ENCODE measurements at places on chromosomes 6 and 20. TPM values are rescaled to one million over a fixed set of nuclear protein-coding genes. Genes with fewer than 3 reads are reported as not detected.

TBC1D22B gene
- total RNA-seq: 13.0 TPM

BPIFB4 gene
- total RNA-seq: not detected

CALHM4 gene
- not detected for total RNA-seq

TMC2 gene
- not detected for total RNA-seq

ANKEF1 gene
- 6.3 TPM for total RNA-seq

POU5F1 gene
- 1.1 TPM for total RNA-seq

RPS18 gene
- total RNA-seq: 1,987 TPM

DDX27 gene
- 63.4 TPM for total RNA-seq

OR2B3 gene
- not detected for total RNA-seq

MCHR2 gene
- total RNA-seq: not detected

ANGPT4 gene
- total RNA-seq: not detected

Measured in Panc1 (cell line).